Liver (tissue), 10 donors: ENCODE measurements at places on chromosomes 6 and 20. TPM values are rescaled to one million over a fixed set of nuclear protein-coding genes. Genes with fewer than 3 reads are reported as not detected.
A peak's percentile ranks its signal among the peaks of the same experiment; 100 is the strongest.

- no peaks in the 10 kb centered on the region for H3K27me3 ChIP-seq
- H3K27ac ChIP-seq = no peak overlapping the region
- no peaks in the 10 kb centered on the region for H3K4me1 ChIP-seq
- DNase-seq = no peak
- no peak overlapping the region for H3K4me3 ChIP-seq
Observed at GRCh38 chr6:42482174-42482573, 30.4 kb upstream of the TRERF1 start.

GRCh38 chr6:50007819-50008218, 14.0 kb downstream of the DEFB110 start:
- DNase-seq = no peak
- H3K4me3 ChIP-seq = no peak overlapping the region
- no peaks in the 10 kb centered on the region for H3K27me3 ChIP-seq
- H3K4me1 ChIP-seq = no peaks in the 10 kb centered on the region
- no peak overlapping the region for H3K27ac ChIP-seq

DNA sequence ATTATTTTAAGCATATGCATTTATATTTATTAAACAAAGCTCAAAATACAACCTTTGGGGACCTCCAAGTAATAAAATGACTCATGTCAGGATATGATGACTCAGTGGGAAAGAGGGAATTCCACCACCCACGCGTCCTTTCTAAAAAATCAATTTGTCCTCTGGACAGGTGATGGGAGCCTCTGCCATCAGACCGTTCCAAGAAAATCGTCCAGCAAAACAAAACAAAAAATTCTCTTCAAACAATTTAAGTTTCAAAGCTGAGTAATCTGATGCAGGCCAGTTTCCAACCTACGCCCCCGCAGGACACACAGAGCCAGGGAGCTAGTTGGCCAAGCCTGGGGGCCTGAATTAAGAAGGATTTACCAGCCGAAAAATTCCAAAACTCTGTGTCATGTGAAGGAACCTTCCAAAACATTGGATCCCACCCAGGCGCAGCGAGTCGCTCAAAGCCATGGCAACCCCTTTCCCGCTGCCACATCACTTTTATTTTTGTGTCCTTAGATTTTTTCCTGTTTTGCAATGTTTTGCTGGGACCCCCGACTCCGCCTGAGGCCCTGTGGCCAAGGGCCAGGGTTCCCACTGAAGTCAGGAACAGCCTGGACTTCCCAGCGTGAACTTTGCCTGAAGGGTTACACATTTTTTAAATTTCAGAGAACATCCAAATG, 95.3 kb downstream of the NFATC2 start:
- H3K36me3 ChIP-seq = no peaks in the 10 kb centered on the region
- no peak for DNase-seq
- H3K4me1 ChIP-seq = peaks cover 16% of the 10 kb centered on the region

GRCh38 chr6:142551274-142551811, 249.5 kb downstream of the ADGRG6 start:
- no peak overlapping the region for H3K4me3 ChIP-seq
- H3K27me3 ChIP-seq = no peaks in the 10 kb centered on the region
- H3K4me1 ChIP-seq = no peaks in the 10 kb centered on the region
- H3K27ac ChIP-seq = no peak overlapping the region

DNA sequence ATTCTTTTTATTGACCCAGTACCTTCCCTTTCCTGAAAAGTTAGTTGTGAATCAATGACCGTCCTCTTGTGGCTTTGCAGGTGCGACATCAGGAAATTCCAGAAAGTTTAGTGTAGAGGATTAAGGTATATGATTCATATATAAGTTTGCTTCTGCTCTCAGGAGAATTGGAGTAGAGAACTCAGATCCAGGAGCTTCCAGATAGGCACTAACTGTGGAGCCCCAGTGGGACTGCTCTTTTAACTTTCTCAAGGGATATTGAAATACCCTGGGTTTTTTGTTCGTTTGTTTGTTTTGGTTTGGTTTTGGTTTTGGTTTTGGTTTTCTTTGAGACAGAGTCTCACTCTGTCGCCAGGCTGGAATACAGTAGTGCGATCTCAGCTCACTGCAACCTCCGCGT, 9.5 kb downstream of the TAAR2 start:
- H3K36me3 ChIP-seq = no peaks in the 10 kb centered on the region
- peak overlapping the region; percentile 66 for H3K4me3 ChIP-seq
- H3K4me1 ChIP-seq = peaks cover 17% of the 10 kb centered on the region
- peak overlapping the region; percentile 74 for H3K27ac ChIP-seq

GRCh38 chr6:22236626-22237414, 60.0 kb downstream of the PRL start:
- no peaks in the 10 kb centered on the region for H3K4me1 ChIP-seq
- H3K27me3 ChIP-seq = no peaks in the 10 kb centered on the region
- no peak for DNase-seq
- H3K36me3 ChIP-seq = no peaks in the 10 kb centered on the region
- no peak overlapping the region for H3K4me3 ChIP-seq

DNA sequence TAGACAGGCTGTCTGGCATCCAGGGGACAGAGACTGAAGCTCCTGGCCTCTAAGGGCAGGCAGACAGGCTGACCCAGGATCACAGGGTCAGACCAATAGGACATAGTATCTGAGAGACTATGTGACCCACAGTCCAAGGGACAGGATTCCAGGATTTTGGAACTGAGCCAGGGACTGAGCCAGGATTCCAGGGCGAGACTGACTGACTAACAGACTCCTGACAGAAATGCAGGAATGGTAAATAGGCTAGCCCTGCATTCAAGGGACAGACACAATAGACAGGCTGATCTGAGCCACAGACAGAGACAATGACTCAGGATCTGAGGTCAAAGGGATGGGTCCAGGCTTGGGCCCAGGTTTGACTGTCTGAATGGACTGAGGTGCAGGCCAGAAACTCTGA, 19.8 kb downstream of the XKR7 start:
- no peaks in the 10 kb centered on the region for H3K4me1 ChIP-seq
- H3K27me3 ChIP-seq = no peaks in the 10 kb centered on the region
- H3K27ac ChIP-seq = no peak overlapping the region
- H3K4me3 ChIP-seq = no peak overlapping the region
- no peak for DNase-seq
- H3K36me3 ChIP-seq = no peaks in the 10 kb centered on the region

DNA sequence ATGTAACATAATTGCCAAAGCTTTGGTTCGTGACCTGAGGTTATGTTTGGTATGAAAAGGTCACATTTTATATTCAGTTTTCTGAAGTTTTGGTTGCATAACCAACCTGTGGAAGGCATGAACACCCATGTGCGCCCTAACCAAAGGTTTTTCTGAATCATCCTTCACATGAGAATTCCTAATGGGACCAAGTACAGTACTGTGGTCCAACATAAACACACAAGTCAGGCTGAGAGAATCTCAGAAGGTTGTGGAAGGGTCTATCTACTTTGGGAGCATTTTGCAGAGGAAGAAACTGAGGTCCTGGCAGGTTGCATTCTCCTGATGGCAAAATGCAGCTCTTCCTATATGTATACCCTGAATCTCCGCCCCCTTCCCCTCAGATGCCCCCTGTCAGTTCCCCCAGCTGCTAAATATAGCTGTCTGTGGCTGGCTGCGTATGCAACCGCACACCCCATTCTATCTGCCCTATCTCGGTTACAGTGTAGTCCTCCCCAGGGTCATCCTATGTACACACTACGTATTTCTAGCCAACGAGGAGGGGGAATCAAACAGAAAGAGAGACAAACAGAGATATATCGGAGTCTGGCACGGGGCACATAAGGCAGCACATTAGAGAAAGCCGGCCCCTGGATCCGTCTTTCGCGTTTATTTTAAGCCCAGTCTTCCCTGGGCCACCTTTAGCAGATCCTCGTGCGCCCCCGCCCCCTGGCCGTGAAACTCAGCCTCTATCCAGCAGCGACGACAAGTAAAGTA, 547 bp upstream of the ESR1 start:
- H3K4me1 ChIP-seq = peaks cover 20% of the 10 kb centered on the region
- no peaks in the 10 kb centered on the region for H3K27me3 ChIP-seq
- H3K36me3 ChIP-seq = peaks cover 2% of the 10 kb centered on the region
- no peak overlapping the region for H3K4me3 ChIP-seq
- DNase-seq = no peak

ETV7 gene
- total RNA-seq = 0.17 TPM

THEMIS gene
- 0.59 TPM for total RNA-seq

RAET1E gene
- total RNA-seq = not detected

SLC13A3 gene
- 10.7 TPM for total RNA-seq
